Stimulated activated CD8-positive, alpha-beta memory T cell treated with anti-CD3 and anti-CD28 coated beads, Interleukin-7, amount 100 ng/mL, for 1 hour (primary cell): ENCODE measurements at places on chromosomes 2 and 18.

GRCh38 chr2:64626146-64626809 lies 27.4 kb downstream of the SERTAD2 start:
- DNase-seq = no peak

DNA sequence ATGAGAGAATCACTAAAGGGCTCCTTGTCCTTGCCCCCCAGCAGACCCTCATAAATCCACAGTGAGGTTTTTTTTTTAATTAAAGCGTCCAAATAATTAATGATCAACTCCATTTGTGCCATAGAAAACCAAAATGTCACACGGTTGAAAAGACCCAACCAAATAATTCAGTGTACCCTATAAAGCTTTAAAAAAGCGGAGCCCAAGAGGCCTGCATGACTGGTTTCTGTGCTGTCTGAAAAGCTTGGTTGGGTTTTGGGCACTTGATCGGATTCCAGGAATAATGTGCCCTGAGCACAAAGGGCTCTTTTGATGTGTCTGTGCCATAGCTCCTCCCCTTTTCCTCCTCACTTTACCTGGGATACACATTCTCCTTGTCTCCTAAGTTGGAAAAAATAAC lies 523.2 kb downstream of the TNS1 start:
- DNase-seq = no peak

GRCh38 chr2:218745559-218746469 lies 35.2 kb downstream of the TTLL4 start:
- no peak for DNase-seq

GRCh38 chr2:8680822-8681760 lies 765 bp upstream of the ID2 start:
- no peak for DNase-seq

GRCh38 chr18:3111523-3112240 lies 98.7 kb upstream of the LPIN2 start:
- DNase-seq = no peak

DNA sequence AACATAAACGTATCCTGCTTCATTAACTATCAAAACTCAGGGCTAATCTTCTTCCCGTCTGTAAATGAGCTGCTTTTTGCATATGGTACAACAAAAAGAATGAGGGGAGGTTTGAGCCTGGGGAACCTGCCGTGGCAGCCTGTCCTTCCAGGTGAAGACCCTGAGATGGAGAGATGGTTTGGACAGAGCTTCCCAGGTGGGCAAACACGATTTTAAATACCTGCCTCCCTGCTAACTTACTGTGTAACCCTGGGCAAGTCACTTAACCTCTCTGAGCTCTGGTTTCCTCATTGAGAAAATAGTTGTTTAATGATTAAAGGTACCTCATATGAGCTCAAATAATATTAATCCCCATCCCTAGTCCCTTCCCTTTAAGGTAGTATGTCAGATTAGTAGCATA lies 9.0 kb downstream of the EMX1 start:
- DNase-seq = no peak

GRCh38 chr2:204497855-204498254 lies 47.4 kb upstream of the PARD3B start:
- DNase-seq = no peak

DNA sequence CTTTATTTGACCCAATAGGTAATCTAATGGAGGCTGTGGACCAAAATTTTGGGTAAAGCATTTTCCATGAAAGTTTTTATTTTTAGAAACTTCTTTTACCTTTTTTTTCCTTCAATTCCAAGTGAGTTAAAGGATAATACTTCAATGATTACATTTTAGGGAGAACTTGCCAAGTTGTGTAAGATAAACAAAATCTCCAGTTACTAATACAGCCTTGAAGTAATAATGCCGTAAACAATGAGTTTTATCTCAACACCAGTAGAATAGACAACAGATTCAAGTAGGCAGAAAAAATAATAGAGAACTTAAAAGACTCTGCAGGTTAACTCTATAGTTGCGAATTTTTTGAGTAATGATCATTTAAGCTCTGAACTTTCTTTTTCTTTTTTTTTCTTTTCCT lies 807.4 kb downstream of the CNTNAP5 start:
- no peak for DNase-seq

- DNase-seq = no peak
Measured at GRCh38 chr2:9378433-9379390, 44.6 kb downstream of the ITGB1BP1 start.

DNA sequence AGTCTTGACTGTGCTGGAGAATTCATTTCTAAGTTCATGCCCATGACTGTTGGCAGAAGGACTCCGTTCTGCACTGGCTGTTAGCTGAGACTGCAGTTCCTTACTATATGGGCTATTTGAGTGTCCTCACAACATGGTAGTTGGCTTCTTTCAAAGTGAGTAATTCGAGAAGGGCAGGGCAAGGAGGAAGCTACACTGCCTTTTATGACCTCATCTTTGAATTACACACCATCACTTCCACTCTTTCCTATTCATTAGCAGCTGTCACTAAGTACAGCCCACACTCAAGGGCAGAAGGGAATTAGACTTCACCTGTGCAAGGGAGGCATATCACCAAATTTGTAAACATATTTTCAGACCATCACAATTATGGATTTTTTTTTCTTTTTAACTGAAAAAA lies 55.9 kb upstream of the EPAS1 start:
- DNase-seq = no peak

GRCh38 chr2:120453635-120453998 lies 107.7 kb downstream of the INHBB start:
- DNase-seq = no peak
